ENCODE measurements at places on chromosomes 5 and 9.

DNA sequence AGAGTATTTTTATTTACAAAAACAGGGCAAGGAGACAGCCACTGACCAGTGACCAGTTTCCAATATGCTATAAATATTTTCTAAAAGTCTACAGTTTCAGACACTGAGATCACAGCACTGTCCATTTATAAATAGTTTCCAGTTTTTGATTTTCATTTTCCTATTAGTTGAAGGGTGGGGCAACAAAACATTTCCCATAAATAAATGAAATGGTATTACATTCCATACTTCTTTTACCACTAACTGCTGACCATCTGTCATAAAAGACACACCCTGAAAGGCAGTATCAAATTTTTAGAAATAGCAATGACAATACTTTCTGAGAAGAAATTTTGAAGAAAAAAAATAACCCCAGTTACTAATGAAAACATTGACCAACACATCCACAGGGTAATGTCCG, 126.7 kb downstream of the ARSB start:
- no peak for DNase-seq

- no peak for DNase-seq
Measured at GRCh38 chr5:53642061-53642460, 81.6 kb downstream of the NDUFS4 start.

GRCh38 chr5:23024470-23024869, 171.3 kb upstream of the CDH12 start:
- DNase-seq, result no peak

DNA sequence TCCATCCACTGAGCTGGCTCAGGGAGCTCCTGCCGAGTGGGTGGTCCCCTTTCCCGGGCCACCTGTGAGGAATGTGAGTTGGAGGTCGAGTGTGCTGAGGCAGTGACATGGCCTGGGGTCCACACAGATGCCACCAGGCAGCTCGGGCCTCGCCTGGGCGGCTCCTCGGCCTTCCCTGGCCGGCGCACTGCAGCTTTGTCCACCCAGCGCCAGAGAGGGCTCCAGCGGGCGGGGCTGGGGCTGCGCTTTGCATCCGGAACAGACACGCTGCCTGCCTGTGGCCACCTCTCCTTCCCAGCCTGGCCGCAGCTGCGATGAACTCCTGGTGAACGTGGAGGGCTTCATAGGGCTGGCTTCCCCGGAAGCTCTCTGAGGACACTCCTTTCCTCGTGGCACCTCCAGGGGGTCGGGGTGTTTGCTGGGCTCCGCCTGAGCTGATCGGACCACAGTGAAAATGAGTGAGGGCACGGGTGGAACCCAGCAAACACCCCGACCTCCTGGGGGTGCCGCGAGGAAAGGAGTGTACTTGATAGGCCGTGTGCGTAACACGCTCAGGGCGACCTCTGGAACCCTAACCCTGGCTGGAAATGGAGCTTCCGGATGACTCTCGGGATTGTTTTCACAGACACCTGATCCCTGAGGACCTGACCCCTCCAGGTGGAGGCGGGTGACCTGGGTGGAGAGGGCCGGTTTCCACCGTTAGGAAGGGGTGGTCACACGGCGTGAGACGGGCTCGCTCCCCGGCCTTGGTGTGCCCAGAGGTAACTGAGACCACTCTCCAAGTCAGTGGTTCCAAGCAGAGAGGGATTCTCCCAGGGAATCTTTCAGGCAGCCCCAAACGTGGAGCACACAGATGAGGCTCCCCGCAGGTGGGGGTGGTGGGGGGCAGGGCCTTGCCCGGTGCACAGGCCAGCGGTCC, 31.8 kb upstream of the RXRA start:
- DNase-seq, result no peak

- DNase-seq, result no peak
Measured at GRCh38 chr5:136563489-136563888, 198.1 kb upstream of the TRPC7 start.

- DNase-seq, result no peak
Measured at GRCh38 chr5:142864290-142865260, 94.4 kb downstream of the ARHGAP26 start.

DNA sequence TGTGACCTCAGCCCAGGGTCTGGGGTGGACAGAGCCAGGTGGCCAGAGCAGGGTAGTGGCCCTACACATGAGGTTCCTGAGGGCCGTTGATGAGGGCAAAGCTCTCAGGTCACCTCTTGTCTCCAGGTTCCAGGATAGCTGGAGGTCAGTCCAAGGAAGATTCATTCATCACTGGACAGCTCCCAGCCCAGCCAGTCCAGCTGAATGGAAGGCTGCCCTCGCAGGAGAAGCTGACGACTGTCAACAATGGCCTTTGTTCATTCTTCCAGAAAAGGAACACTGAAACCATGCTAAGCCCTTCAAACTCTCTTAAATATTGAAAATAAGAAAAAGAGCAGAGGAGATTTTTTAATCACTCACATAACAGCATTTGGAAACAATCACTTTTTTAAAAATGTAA, 169.7 kb upstream of the TBCA start:
- DNase-seq, result no peak

DNA sequence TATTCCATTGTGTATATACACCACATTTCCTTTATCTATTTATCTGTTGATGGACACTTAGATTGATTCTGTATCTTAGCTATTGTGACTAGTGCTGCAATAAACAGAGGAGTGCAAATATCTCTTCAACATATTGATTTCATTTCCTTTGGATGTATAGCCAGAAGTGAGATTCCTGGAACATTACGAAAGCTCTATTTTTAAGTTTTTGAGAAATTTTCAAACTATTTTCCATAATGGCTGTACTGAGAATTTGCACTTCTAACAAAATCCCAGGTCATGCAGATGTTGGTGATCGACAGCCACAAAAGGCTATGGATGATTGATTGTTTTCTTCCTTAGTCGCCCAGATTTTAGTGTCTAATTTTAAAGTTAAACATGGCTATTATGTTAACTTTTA, 132.7 kb upstream of the MTAP start:
- DNase-seq, result no peak

GRCh38 chr5:150156027-150156368, 353 bp upstream of the PDGFRB start:
- DNase-seq, result no peak

DNA sequence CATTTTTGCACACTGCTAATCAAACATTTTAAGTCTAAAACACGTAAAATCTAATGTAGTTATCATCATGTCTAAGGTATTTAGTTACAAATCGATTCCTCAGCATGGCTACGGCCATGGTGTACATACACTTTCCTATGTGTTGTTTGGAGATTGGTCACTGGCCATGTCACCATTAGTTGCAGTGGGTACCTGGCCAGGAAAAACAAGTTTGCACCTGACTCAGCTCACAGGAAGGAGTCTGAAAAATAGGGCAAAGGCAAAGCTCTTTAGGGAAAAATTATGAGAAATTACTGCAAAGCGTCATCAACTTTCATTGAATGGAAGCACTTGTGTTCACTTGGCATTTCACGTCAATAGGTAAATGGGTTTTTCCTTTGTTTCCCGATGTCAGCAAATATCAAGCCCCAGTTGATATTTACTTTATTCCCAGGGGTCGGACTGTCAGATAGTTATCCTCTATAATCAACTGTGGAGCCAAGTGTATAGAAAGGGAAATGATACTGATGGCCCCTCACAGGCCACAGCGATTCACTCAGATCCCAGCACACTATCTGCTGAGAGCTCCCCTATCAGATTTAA, 626.0 kb upstream of the ADAMTS16 start:
- DNase-seq, result no peak

GRCh38 chr9:133420392-133420827, 1.8 kb upstream of the ADAMTS13 start:
- no peak for DNase-seq

GRCh38 chr5:16742938-16743337, 126.1 kb upstream of the RETREG1 start:
- DNase-seq, result no peak

DNA sequence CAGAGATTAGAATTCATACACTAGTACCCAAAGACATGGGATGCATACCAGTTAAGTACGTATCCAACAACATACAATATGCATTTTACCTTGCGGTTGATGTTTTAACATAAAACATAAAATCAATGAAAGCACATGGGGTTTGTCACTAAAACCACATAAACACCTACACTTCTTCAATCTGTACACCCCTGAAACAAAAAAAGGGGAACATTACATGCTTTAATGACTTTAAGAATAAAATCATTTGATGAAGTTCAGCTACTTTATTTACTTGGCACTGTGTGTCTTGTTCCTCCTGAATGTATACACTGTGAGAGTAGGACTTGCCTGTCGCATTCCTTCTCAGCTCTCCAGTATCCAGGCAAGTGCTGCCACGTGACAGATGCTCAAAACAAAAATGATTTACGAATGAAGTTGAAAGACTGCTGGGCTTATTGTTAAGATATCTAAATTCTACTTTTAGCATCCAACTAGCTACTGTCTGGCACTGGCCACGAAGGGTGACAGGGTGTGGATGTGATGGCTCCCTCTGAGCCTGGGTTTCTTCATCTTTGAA, 21.0 kb downstream of the TNFSF15 start:
- DNase-seq, result no peak

DNA sequence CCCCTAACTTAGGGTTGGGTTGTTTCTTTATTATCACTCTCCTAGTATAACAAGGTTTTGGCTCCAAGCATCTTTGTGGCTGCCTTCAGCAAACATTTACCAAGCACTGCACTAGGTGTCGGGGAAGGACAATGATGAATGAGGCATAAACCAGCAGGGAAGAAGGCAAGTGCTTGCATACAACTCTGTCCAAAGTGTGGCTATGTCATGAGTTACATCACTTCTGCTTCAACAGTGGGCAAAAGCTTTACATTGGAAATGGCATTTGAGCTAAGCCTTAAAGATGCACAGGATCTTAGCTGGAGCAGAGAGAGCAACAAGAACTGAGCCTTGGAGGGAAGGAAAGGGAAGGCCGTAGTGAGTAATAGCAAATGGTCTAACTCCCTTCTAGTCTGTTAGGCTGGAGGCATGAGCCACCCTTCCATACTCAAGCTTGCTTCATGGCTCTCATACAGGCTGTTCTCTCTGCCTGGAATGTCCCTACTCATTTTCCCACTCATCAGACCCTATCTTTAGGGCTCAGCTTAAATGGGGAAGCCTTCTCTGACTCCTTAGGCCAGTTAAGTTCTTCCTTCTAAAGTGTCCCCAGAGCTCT, 121.8 kb downstream of the SEMA6A start:
- DNase-seq, result no peak

DNA sequence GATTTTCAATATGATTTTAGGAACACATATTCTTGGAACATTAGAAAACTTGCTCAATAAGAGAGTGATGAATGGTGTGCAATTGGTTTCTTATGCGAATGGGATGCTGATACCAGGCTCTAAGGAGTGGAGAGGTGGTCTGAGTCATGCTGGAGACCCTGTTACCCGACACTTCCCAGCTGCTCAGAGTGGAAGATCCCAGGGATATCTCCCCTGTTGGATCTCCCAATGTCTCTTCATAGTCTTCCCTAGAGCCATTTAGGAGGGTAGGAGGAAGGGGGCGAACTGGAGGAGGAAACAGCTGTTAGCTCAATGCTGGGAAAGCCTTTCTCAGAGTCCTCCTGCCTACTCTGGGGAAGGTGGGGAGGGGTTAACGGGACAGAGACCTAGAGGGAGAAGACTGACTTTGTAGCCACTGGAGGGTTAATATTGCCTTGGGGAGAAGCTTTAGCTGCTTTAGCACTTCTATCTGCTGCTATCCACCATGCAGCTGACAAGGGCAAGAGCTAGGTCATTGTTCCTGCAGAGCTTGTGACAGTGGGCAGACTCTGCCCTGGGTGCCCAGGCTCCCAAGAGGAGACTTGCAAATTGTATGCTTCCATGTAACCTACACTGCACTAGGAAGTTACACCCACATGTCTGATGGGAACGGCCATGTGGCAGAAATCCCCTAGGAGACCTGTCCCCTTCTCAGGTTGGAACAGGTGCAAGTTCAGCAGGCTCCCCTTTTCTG, 301.0 kb downstream of the GADD45G start:
- no peak for DNase-seq

- DNase-seq, result no peak
Measured at GRCh38 chr9:89358985-89359384, 40.7 kb downstream of the SECISBP2 start.

DNA sequence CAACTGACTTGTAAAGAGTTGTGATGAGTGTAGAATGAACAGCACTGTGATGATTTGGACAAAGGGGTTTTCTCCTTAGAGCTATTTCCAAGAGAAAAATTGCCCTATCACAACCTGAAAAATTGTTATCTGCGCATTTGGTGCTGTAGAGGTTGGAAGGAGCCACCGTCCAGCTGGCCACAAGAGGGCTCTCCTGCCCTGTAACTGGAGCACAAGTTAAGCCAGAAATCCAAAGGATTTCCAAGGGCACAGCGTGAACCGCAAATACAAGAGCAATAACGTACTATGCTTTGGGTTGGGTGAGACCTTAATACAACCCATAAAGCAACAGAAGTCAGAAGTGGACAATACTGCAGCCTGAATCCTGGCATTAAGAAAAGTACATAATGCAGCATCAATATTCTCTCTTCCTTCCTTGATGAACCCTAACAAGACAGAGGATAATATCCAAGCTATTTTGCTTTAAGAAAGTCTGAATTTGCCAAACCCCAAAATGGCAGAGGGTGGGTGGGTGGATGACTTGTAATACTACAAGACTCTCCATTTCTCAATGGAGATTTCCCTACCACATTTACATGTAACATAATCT, 56.8 kb upstream of the SMIM32 start:
- DNase-seq, result peak; percentile 11

DNA sequence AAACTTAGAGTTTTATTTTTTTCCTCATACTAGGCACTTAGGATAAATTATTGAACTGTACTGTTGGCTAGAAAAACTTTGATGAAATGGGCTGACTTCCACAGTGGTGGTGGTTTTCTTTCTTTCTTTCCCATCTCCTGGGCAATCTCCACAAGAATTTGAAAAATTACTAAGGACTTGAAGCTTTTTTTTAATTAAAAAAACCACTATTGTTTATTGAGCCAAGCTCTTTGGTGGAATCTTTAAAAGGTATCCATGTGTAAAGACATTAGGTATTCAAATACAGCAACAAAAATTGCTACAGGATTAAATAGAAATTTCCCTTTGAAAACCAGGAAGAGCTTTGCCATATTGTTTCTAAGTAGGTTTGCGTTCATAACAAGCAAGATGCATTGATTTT, 14.1 kb downstream of the MARCHF6 start:
- no peak for DNase-seq

DNA sequence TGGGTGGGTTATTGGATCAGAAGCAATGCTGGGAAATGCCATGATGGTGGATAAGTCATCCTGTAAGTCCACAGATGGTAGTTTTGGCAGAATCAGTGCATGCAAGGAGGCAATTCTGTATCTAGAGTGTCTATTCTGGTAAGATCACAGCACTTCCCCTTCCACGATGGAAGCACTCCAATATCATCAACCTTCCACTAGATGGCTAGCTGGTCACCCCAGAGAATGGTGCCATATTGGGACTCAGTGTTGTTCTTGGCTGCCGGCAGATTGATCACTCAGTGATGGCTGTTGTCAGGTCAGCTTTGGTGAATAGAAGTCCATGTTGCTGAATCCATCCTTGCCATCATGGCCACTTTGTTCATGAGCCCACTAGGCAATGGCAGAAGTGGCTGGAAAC, 553.5 kb downstream of the CSNK1G3 start:
- DNase-seq, result no peak

Measured in AML-193 (cell line).